ENCODE measurements at places on chromosomes 1 and 21.

DNA sequence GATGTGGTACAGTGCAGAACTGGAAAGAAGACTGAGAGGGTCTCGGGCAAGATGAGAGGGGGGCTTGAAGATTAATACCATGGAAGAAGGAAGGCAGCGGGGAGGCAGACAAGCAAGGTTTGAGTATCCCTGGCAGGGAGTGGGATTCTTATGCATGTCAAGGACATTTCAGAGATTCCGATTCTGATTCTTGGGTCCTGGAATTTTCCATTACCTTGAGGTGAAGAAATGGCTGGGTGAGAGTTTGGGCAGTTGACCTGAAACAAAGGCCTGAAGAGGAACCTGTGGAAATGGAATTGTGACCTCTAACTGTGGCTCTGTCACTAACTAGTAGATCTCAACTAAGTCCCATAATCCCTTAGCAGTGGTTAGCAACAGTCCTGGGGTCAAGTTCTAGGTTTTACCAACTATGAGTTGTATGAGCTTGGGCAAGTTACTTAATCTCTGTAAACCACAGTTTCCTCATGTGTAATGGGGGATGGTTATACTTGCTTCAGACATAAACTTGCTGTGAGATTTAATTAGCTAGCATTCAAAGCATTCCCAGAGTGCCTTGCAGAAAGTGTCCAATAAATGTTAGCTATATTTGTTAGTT, 8.6 kb upstream of the ACTN2 start:
- DNase-seq = no peak

GRCh38 chr21:25929856-25930520, 195.2 kb downstream of the GABPA start:
- no peak for DNase-seq

DNA sequence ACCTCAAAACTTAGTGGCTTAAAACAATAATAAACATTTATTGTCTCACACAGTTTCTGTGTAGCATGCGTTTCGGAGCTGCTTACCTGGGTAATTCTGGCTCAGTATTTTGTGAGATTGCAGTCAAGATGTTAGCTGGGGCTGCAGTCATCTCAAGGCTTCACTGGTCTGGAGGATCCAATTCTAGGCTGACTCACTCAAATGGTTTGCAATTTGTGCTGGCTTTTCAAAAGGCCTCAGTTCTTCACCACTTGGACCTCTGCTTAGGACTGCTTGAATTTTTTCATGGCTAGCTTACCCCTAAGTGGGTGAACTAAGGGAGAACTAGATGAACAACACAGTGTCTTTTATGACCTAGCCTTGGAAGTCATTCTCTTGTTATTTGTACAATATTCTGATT, 21.0 kb downstream of the XPR1 start:
- no peak for DNase-seq

DNA sequence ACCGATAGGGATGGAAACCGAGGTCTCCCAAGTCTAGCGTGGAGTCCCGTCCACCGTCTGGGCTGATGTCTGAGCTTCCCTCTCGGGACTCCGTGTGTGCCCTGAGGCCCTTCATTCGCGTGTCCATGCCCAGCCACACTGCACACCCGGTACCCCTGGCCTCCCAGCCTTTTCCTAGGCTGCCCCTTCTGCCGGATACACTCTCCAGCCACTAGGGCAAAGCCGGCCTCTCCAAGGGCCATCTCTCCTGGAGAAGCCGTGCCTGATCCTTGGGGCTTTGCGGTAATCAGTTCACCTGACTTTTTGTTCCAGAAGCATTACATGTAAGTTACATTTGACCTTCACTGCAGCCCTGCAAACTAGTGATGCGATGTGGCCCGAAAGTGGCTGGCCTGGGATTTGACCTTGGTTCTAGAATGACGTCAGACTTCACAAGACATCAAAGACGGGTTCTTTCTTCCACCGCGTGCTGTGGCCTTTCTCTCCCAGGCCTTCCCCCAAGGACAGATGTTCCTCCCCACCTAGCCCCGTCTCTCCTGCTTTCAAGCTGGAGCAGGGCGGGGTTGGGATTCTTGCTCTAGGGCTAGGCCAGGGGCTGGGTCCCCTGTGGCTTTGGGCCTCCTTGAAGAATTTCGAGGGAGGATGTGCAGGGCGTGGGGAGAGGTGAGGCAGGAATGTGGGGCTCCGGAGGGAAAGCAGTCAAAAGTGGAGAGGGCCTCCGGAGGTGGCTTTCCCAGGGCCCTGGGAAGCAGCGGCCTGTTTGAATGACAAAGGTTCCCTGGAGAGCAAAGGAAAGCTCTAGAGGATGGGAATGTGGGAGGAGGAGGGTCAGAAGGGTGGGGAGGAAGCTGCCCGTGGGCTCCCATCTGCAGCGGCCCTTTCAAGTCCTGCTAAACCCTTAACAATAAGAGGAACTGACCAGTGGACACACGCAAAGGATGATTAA, 49.7 kb upstream of the SLC2A1 start:
- peak; percentile 99 for DNase-seq

DNA sequence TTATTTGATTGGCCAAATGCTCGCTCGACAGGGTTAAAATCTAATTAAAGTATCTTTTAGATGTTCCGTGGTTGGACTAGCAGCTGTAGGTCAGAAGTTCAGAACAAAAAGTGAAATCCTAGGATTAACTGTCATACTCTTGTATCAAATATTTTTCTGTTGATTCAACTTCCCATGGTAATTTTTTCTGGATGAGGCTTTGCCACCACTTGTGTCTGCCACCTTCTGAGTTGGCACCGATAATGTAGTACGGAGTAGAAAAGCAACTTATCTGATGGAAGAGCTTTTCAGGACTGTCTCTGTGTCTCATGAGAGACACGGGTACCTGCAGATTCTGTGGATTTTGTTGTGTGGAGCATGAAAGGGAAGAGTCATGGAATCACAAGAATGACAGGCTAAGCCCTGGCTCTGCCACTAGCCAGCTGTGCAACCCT, 44.6 kb upstream of the CNN3 start:
- no peak for DNase-seq

DNA sequence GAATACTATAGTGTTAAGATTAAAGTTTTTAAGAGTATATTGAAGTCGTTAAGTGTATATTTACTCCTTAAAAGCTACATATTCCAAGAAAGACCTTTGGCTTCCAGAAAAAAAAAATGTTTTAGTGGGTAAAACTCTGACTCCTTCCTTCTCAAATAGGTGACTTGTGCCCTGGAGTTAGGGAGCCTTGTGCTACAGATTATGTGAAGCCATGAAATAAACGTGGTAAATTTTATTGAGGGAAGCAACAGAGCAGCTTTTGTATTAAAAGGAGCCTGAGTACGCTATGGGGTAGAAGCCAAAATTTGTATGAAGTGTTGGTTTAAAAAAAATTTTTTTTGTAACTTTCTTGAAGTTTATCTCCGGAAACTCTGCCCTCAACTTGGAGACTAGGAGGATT, 994 bp downstream of the RO60 start:
- no peak for DNase-seq

- no peak for DNase-seq
Observed at GRCh38 chr1:14149431-14149830, 449.1 kb upstream of the KAZN start.

DNA sequence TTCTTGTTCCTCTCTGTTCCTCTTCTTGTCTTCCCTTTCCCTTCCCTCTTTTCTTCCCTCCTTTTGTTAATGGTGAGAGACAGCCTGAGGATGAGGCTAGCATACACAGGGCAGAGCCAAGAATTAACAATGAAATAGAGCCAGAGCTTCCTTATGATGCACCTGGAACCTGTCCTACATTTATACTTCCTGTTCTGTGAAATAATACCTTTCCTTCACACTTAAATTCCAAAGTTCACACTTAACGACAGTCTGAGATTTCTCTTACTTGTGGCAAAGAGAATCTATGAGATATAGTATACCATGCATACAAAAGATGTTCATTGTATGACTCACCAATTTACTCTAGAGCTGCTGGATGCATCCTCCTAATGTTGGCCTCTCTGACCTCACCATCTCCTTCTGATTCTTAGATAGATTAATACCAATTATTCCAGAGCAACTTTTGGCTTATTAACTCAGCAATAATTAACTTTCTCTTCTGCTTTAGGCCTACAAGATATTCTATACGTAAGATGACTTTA, 30.8 kb upstream of the TSNAX start:
- DNase-seq = no peak

DNA sequence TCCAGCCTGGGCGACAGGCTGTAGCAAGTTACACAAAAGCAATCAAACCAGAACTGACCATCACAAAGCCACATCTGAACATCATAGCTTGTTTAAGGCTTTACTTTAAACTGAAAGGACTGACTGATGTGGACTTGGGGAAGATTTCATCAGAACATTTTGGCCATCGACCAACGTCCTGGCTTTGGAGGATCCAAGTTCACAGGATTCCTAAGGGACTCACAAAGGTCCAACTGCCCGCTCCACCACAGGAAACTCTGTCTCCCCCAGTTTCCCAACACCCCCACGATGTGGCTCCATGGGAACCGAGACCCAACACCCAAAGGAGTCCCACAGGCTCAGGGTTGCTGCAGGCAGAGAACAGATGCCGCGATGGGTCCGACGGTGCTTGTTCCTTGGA, 9.3 kb downstream of the SSU72 start:
- no peak for DNase-seq

- no peak for DNase-seq
Observed at GRCh38 chr1:204617256-204618147, 68.0 kb downstream of the LRRN2 start.

DNA sequence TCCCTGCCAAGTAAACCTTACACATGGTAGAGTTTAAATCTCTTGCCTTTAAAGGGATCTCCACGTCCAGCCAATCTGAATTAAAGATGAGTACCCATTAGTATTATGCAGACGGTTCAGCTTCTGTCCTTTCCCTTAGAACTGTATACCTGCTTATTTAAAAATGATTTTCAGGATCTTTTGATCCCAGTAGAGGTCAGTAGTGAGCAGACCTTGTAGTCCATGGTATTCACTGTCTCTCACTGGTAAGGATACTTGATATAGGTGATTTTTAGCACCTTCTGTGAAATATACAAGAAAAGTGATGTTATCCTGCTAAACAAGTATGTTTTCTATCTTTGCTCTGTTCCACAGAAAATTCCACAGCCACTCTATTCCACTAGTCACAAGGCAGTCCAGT, 1211.6 kb upstream of the ADGRL4 start:
- no peak for DNase-seq

DNA sequence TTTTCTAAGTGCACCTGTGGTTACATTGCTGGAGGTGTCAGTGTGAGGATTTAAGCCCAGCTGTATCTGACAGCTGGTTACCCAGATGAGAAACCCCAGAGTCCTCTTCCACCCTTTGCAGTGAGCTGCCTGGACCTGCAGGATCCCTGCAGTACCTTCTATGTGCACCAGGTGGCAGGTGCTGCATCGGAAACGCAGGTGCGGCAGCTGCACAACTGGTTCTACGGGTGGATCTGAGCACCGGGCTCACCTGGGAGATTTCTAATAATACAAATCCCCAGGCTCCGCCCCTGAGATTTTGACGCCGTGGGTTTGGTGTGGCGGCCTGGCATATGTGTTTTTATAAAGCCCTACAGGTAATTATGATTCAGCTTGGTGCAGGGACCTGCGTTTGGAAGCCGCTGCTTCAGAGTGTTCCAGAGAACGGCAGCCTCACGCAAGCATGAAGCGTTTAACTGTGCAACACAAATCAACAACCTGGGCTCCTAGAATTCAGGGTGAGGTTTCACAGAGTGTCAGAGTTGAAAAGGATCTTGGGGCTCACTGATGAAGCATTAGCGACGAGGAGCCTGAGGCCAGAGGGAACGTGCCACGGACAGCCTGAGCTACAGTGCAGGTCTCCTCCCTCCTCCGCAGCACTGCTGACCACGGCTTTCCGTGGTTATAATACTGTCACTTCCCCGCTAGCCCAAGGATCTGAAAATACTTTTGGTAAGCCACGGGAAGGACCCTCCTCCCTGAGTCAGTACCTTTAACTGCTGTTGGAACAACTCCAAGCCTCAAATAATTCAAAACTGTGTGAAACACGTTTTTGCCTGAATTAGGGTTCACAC, 96.7 kb upstream of the TRABD2B start:
- peak; percentile 96 for DNase-seq

DNA sequence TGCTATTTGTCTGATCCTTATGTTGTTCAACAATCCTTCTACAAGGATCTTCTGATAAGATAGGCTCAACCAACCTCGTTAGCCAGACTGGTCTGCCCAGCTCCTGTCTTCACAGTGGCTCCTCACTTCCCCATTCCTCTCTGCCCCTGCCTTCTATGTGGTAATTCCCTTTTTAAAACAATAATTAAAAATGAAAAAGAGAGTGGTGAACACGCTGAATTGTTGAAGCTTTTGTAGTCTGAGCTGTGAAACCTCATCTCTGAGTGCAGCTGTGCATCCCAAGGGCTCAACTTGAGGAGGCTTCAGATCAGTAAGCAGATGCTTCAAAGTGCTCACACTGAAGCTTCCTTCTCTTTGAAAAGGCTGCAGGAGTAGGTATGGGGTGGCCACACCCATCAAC, 70.7 kb upstream of the JUN start:
- DNase-seq = no peak

DNA sequence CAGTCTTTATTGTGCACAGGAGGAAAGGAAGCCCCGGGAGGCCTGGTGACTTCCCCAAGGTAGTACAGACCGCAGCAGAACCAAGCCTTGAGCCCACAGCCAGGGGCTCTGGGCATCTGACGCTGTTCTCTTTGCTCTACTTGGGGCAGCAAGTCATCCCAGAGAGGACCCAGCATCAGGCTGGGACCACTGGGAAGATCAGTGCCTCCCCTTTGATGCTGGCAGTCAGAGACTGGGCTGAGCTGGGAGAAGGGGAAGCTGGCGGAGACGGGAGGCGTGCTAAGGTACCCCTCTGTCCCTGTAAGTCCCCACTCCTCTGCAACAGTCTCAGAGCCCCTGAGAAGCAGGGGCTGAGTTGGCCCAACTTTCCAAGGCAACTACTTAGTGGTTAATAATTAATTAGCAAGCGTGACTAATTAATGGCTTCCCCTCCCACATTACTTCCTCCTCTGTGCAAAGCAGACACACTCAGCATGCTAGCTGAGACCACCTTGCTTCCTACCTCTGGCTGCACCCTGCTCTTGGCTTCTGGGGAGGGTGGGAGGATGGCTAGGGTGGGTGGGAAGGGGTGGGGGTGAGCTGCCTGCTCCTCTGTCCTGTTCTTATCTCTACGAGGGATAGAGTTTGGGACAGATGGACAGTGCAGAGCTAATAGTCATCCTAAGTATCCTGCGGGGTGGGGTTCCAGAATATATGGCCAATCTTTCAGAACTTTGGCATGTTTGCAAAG, 1.3 kb downstream of the INAVA start:
- no peak for DNase-seq

DNA sequence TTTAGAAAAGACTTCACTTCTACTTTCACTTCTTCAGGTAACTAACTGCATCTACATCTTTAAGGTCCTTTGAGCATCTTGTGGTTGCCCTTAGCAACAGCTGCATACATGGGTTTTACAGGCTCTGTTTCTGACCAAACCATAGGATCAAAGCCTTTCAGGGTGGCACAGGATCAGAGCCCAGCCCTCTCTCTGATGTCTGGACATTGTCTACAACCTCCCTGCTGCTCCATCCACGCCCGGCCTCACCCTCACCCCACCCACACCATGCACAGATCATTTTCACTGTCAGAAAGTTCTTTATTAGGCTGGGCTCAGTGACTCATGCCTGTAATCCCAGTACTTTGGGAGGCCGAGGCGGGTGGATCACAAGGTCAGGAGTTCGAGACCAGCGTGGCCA, 5.2 kb downstream of the NCF2 start:
- DNase-seq = no peak
